ENCODE measurements at places on chromosomes 12 and 14.

DNA sequence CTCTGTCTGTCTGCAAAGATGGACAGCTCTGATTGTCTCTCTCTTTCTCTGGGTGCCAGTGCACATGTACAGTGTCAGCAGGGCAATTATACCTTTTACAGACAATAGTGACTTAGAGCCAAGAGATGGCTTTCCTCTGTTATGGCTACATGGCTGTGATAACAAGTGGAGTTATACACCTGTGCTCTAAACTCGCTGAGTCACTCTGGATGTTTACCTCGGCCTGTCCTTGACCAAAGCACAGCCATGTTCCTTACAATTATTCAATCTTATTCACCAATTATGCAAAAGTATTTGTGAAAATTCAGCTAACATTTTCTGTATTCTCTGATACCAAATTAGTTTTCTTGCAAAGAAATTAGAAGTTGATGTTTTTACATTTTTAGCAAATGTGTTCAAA lies 475.5 kb upstream of the CCDC196 start:
- DNase-seq: no peak

- DNase-seq: no peak
Observed at GRCh38 chr12:87807086-87807485, 222.1 kb downstream of the C12orf50 start.

DNA sequence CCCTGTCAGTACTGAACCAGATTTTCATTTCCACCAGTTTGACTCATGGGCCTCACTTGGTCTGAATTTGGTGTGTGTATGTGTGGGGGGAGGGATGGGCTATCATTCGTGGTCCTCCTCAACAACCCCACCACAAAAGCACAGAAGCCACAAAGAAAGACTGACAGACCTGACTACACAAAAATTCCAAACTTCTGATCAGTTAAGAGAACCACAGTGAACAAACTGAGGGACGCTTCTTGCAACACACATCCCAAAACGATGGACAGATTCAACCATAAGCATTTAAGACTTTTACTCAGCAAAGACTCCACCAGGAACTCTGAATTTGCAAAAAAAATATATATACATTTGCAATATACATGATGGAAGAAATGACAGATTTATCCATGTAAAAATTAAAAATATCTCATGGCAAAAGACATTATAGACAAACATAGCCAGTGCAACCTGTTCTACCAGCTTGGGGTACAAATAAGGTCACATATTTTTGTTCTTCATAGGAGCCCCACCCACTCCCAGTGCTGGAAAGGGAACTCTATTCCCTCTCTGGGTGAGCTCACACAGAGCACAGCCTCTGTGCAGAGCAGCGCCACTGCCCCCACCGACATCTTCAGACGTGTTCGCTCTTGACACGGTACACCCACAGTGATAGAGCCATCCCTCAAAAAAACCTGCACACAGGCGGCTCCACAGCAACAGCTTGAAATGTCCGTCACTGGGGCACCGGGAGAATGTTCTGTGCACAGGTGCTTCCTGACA lies 49.7 kb downstream of the JAG2 start:
- no peak for DNase-seq

- no peak for DNase-seq
Observed at GRCh38 chr12:20808521-20808920, 2.0 kb upstream of the SLCO1B3 start.

DNA sequence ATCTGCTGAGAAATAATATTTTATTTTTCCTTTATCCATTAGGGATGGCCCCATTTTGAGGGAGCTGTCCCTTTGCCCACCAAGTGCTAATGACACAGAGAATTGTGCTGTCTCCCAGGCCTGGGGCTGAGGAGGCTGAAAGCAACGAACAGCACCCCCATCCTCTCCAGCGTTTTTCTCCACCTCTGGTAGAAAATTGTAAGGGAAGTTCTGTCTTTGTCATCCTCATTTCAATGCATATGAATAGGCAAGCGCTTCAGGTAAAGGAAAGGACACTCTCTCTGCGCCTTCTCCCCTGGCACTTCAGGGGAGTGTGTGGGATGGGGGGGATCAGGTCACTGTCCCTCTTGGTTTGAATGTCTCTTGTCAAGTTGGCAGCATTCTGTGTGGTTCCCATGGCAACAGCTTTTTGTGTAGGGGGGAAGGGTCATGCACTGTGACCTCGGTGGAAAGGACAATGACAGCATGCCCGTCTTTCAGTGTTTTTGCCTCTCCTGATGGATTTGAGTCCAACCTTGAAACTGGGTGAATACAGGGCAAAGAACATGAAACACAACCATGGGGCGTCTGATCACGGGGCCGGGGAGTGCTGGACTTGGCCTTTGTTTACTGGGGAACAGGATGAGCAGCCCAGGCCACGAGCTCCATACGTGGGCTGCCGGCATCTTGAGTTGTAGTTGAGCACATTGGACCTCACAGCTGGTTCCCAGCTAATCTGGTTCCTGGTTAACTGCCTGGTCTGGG lies 230.2 kb downstream of the VRK1 start:
- no peak for DNase-seq

DNA sequence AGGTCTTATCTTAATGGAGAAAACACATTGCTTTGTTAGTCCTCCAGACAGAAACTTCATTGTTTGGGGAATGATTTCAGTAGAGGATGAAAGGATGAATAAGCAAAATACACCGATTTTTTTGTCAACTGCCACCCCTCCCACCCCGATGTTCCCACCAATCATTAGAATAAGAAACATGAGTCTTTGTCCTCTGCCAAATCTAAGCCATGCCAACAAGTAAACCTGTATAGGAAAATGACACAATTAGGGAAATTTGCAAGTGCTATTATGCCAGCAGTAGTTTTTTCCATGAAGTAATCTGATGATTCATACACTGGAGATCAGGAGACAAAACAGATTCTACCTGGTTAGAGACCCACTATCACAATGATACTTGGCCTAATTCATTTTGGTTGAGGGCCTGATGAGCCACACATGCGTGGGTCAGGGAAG lies 35.9 kb downstream of the FLRT2 start:
- no peak for DNase-seq

DNA sequence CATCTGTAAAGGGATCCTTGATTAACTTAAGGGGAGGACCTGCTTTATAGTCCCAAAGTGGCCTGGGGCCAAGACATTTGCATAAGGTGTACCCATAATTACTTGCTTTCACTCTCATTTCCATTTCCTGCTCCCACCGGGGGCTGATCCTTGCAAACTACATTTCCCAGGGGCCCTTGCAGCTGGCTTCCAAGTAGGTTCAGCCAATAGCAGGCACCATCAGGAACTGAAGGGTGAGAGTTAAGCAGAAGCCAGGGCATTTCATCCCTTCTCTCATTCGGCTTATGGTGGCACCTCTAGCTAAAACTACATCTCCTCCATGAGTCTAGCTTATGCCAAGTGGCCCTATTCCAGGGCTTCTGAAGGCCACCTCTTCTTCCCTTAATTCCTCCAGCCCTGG lies 88.8 kb downstream of the CCDC60 start:
- no peak for DNase-seq

- DNase-seq: no peak
Observed at GRCh38 chr12:89951050-89951693, 242.5 kb upstream of the ATP2B1 start.

DNA sequence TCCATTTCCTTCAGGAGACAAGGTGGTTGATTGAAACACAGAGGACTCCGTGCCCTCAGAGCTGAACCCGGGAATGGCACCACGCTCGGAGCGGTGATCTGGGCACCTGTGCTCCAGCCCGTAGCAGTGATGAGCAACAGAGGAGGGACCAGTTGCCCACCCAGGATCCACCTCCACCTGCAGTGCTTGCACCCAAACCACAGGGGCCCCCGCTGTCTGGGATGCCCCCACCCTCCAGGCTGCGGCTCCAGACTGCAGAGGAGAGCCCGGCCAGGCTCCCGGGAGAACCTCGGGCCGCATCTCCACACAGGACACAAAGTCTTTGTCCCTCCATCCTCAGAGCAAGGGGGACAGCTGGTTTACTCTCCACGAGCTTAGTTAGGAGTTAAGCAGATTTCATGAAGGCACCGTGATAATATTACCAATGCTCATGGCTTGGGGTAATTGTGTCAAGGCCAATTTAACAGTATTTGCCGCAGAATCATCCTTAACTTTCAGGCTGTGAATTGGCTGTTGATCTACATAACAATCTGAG lies 100.6 kb downstream of the TNFAIP2 start:
- no peak for DNase-seq
